A549 treated with dexamethasone at 1 μM for 4 hours (cell line): ENCODE measurements at places on chromosomes 12 and 14. TPM values are rescaled to one million over a fixed set of nuclear protein-coding genes. Genes with fewer than 3 reads are reported as not detected.

Gene SYCP3
- 0.04 to 0.16 TPM (median 0.09 TPM) in 4 of 5 replicates, not detected in the other for total RNA-seq

Gene CMA1
- not detected in 5 replicates for total RNA-seq

Gene RERG
- total RNA-seq = 0.17 to 0.31 TPM (median 0.27 TPM) in 5 replicates

Gene P2RX2
- total RNA-seq = 0.05 TPM in 1 of 5 replicates, not detected in the others

Gene CDCA3
- total RNA-seq = 66.7 to 77.6 TPM (median 68.2 TPM) in 5 replicates

Gene RASAL1
- total RNA-seq = 0.17 to 0.32 TPM (median 0.27 TPM) in 5 replicates

Gene METTL17
- total RNA-seq = 64.2 to 74.5 TPM (median 71.2 TPM) in 5 replicates

Gene MSI1
- total RNA-seq = 0.99 to 1.9 TPM (median 1.2 TPM) in 5 replicates

Gene CSRP2
- total RNA-seq = 18.8 to 25.5 TPM (median 21.7 TPM) in 5 replicates

Gene ARHGEF40
- 6.1 to 9.8 TPM (median 9.0 TPM) in 5 replicates for total RNA-seq

Gene RSRC2
- total RNA-seq = 53.7 to 75.1 TPM (median 64.3 TPM) in 5 replicates

Gene PARP2
- total RNA-seq = 18.3 to 20.7 TPM (median 20.1 TPM) in 5 replicates

Gene CLECL1
- not detected in 5 replicates for total RNA-seq
